ENCODE measurements at places on chromosomes 6 and 20.

GRCh38 chr20:43840382-43841070 is 74.1 kb upstream of the TOX2 start:
- peak; percentile 12 for DNase-seq

DNA sequence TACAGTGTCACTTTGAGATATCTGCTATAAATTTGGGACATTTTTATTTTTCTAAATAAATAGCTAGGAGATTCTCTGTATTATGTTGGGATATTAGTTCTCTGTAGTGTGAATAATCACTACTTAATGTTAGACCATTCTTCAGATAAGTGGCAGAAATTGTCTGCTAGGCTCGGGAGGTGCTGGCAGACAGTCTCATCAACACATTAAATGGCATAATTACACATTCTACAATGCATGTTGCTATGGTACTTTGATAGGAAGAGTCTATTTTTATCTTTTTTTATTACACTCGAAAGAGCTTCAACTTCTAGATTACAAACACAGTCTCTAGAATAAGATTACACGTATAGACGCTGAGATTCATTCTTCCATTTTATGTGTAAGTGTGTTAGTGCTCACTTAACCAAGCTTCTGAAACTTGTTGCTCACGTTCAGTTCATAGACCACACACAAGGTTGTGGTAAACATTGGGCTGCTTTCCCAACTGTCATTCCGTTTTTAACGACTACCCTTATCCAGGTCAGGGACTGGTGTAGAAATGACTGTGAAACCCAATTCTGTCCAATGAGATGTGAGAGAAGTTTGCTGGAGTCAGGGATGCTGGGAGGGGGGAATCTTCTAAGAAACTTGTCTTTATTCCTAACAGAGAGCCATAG is 78.6 kb downstream of the TPBG start:
- DNase-seq: no peak

DNA sequence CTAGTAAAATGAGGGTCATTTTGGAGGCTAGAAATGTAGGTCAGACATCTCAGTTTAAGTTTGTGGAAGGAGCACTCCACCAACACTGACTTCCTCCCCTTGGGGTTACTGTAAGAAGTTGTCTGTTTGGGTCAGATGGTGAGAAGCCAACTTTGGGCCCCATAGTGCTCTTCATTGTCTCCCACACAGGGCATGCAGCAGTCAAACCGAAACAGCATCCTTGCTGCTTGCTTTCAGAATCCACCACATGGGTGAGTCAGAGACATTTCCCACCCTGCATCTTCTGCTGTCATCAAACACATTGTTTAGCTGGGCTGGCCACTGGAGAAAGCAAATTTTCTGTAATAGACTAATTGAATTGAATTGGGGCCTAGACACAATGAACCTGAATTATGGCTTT is 16.8 kb downstream of the IL17F start:
- DNase-seq: no peak

GRCh38 chr6:33672808-33673207 is 38.7 kb downstream of the UQCC2 start:
- peak; percentile 78 for DNase-seq

- peak; percentile 31 for DNase-seq
Observed at GRCh38 chr6:291204-291696, 1.0 kb upstream of the DUSP22 start.

- DNase-seq: no peak
Observed at GRCh38 chr6:45687570-45687969, 309.8 kb upstream of the SUPT3H start.

- DNase-seq: no peak
Observed at GRCh38 chr20:46814366-46815232, 80.0 kb upstream of the EYA2 start.

DNA sequence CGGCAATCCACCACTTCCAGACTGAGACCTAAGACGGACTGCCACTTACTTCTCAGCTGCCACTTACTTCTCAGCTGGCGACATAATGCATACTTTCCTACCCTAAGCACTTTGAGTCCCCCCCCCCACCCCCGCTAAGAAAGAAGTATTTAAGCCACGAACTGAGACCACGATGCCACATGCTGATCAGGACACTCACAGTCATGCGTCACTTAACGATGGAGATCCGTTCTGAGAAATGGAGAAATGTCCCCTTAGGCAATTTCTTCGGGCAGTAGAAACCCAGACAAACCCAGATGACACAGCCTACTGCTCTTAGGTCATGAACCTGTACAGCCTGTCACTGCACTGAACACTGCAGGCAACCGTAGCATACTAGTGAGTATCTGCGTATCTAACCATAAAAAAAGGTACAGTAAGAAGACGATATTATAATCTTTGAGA is 690 bp downstream of the IFNGR1 start:
- DNase-seq: peak; percentile 97

DNA sequence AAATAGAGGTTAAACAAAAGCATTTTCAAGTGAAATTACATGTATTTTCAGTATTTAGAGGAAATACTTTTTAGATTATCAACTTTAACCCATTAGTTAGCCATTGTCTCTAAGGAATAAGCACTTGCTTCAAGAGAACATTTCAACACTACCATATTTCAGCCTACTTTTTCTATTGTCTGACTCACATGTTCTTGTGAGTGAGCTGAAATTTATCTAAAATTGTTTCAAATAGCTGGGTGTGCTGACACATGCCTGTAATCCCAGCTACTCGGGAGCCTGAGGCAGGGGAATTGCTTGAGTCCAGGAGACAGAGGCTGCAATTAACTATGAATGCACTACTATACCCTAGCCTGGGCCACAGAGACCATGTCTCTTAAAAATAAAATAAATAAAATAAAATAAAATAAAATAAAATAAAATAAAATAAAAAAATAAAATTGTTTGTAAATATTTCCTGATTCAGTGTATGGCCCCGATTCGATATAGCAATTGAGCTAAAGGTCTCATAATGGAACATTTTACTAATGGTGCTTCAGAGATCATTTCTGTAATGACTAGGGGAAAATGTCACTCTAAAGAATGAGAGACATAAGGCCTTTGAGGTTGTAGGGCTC is 324.6 kb upstream of the PLCB4 start:
- no peak for DNase-seq

- peak; percentile 53 for DNase-seq
Observed at GRCh38 chr20:36472637-36473090, 68.7 kb upstream of the MYL9 start.

GRCh38 chr6:39777661-39778060 is 14.5 kb upstream of the DAAM2 start:
- DNase-seq: no peak

DNA sequence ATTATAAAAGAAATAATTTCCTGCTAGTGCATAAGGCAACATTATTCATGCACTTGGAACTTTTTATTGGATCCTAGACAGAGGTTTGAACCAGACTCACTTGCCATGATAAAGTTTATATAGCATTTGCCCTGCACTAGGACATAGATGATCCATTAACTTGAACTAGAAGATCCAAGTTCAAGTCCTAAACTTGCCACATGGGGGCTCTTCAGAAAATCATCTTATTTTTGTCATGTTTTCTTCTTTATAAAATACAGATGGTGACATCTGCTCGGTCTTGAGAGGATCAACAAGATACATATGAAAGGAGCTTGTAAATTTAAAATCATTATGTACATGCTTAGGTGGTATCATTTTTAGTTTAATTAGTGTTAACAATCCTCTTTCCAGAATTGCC is 94.5 kb downstream of the SIM1 start:
- no peak for DNase-seq

DNA sequence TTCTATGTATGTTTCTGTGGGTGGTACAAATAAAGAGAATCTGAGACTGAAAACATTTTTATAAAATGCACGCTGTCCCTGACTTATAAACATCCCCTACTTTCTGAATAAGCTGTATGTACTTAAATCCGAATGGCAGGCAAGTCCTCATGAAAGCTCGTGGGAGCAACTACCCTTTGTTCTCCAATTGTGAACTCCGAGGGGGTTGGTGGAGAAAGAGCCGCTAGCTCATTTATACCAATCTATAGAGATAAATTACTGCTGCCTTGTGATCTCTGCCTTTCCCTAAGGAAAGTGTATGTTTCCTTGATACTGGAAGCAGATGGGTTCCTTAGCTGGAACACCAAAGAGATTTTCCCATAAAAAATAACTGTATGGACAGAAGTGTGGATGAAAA is 84.5 kb downstream of the GJA10 start:
- no peak for DNase-seq

GRCh38 chr20:48738399-48739304 is 89.1 kb downstream of the PREX1 start:
- no peak for DNase-seq

DNA sequence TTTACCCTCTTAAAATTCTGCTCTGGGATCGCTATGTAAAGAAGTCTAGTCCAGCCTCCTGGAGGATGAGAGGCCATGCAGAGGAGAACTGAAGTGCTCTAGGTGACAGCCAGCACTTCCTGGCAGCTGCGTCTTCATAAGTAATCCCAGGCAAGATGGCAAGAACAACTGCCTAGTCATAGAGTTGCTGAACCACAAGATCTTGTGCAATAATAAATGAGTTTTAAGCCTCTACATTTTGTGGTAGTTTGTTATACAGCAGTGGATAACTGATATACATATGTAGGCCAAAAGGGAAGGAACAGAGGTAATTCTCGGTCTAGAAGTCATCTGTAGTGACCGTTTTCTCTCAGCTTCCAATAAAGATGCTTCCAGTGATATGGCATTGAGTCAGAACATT is 103.8 kb upstream of the FLRT3 start:
- no peak for DNase-seq

GRCh38 chr20:51495921-51496545 is 46.5 kb downstream of the NFATC2 start:
- DNase-seq: peak; percentile 6

DNA sequence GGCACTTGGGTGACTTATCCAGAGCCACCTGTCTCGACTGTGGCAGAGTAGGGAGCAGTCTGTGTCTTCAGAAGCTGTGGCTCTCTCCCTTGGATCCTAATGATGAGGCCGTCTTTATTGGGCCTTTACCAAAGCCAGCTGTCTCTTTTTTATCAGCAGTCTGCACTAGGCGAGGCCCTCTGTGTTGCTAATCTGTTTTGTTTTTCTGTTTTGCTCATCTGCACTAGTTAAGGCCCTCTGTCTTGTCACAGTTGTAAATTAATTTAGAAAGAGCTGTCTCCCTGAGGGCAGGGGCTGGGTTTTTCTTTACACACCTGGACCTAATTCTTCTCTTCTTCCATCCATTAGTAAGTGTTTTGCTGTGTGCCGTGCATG is 45.0 kb downstream of the CDS2 start:
- no peak for DNase-seq

GRCh38 chr6:162184465-162184864 is 543.1 kb downstream of the PRKN start:
- peak; percentile 55 for DNase-seq

- peak; percentile 63 for DNase-seq
Observed at GRCh38 chr6:158009114-158009891, 27.6 kb downstream of the SYNJ2 start.

- no peak for DNase-seq
Observed at GRCh38 chr20:59925899-59926298, 7.5 kb downstream of the SYCP2 start.

DNA sequence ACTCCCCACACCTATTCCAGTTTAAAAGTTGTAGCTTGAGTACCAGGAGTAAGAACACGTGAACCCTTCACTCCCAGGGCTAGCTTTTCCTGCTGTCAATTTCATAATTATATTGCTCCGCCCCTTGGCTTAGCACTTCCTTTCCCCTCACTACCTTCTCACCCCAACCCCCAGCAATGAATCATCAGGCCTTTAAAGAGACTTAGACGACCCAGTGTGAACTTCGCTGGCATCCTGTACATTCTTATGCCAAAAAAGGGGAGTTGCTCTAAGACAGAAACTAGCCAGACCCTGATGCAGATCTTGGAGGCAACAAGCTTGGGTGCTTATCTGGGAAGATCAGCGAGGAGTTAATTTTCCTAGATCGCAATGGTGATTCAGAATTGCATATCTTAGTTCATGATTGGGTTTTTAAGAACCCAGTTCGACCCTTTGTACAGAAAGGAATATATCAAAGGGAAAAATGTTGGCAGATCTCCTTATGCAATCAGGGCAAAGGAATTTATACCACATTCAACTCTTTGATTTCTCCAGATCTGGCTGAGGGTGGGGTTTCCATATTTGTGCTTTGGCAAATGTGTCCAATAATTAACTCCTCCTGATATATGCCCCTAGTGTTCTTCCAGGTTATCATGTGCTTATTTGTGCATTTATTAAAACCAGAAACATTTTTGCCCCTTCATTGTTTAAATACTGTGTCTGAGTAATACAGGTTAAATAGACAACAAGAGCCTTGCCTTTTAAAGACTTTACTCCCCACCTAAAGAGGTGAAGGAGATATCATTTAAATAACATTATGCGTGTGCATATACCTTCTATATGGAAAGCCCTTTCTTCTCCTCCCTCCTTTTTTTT is 8.1 kb upstream of the ATXN1 start:
- DNase-seq: peak; percentile 79

DNA sequence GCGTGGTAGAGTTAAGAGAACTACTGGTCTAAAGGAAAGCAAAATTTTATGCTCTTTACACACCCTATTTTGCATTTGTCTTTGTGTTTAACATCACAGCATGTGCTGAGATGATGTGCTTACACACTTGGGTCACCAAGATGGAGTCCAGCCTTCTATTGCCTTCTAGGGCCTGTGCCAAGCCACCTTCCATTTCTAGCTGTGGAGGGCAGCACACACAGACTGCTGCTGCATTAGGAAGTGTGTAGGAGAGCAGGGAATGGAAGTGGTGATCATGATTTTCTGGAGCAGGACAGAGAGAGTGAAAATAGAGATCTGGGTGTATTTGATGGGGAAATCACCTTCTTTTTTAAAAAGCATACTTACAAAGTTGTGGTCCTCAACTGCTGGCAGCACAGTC is 191.6 kb downstream of the SOX4 start:
- no peak for DNase-seq

DNA sequence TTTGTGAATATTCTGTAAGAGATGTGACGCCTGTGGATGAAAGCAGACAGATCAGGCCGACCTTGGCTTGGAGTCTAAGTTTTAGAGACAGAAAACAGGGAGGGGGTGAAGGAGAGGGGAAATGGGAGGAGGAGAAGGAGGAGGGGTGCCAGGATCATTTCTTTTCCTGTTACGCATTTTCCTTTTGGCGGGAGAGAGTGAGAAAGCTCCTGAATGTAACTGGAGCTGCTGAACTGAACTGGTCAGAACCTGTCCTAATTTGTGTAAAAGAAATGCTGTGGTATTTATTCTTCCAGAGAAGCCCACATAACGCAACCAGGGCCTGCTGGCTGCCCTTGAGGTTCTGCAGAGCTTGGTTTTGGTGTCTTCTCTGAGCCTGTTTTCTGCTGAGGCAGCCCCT is 41.9 kb downstream of the UTRN start:
- no peak for DNase-seq

DNA sequence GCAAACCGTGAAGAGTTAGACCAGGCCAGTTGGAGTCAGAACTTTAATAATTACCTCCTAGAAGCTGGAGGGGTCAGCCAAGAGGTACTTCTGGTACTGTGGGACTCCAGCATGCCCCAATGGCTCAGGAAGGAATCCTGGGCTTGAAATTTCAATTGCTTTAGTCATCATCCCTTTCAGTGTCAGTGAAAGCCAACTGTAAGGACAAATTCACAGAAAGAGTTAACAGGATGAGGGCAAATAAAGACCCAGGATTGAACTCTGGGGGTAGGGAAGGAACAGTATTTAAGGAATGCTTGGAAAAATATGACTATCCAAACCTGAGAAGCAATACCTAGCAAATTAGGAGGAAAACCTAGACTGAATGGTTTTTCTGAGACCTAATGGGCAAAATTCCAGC is 735.1 kb upstream of the MARCKS start:
- no peak for DNase-seq

All from suppressor macrophage treated with lipopolysaccharide for 4 hours (primary cell).